ENCODE measurements at places on chromosomes 6 and 20. TPM values are rescaled to one million over a fixed set of nuclear protein-coding genes. Genes with fewer than 3 reads are reported as not detected.

Gene HSPA1A
- 111 TPM for total RNA-seq

Gene HTR1E
- not detected for total RNA-seq

Gene LINC00237
- total RNA-seq = not detected

Gene TOX2
- 4.4 TPM for total RNA-seq

Gene PNPLA1
- total RNA-seq = not detected

Gene RAD21L1
- not detected for total RNA-seq

Gene RCAN2
- total RNA-seq = 5.6 TPM

Gene LKAAEAR1
- total RNA-seq = not detected

Gene CYB5R4
- total RNA-seq = 4.3 TPM

Gene HLA-DQB1
- not detected for total RNA-seq

Gene POPDC3
- 6.7 TPM for total RNA-seq

Gene RIPPLY2
- not detected for total RNA-seq

Gene PLA2G7
- under 0.01 TPM for total RNA-seq

Gene MAK
- not detected for total RNA-seq

Gene GMPR
- 7.2 TPM for total RNA-seq

Gene GNMT
- total RNA-seq = not detected

Gene PRSS16
- not detected for total RNA-seq

Gene POM121L2
- total RNA-seq = not detected

Gene DNMT3B
- 1.5 TPM for total RNA-seq

Gene MEI4
- total RNA-seq = not detected

Gene DEFB132
- not detected for total RNA-seq

Gene GSTA3
- total RNA-seq = not detected

Gene FHL5
- not detected for total RNA-seq

Gene EYS
- total RNA-seq = not detected

Gene ZFAND3
- total RNA-seq = 40.8 TPM

Gene SCUBE3
- under 0.01 TPM for total RNA-seq

Gene DLK2
- under 0.01 TPM for total RNA-seq

Gene EEF1A2
- total RNA-seq = 1.7 TPM

Gene CRIP3
- 0.26 TPM for total RNA-seq

Gene MC3R
- not detected for total RNA-seq

Gene ANGPT4
- under 0.01 TPM for total RNA-seq

Gene ULBP1
- total RNA-seq = 0.26 TPM

Gene DNAH8
- total RNA-seq = under 0.01 TPM

Gene GJA10
- total RNA-seq = not detected

Gene CCM2L
- not detected for total RNA-seq

Gene SEMG1
- not detected for total RNA-seq

Gene MTG2
- total RNA-seq = 20.5 TPM

Gene HINT3
- 28.8 TPM for total RNA-seq

Gene MYL9
- total RNA-seq = 25.4 TPM

Gene BEND6
- 12.6 TPM for total RNA-seq

Gene CST5
- not detected for total RNA-seq

Gene TNFRSF6B
- 6.7 TPM for total RNA-seq

Gene SIRPB2
- total RNA-seq = not detected

Gene SRMS
- total RNA-seq = not detected

Gene VPS16
- total RNA-seq = 46.1 TPM

Gene BPIFB1
- not detected for total RNA-seq

Gene RAB32
- 114 TPM for total RNA-seq

Gene CAP2
- total RNA-seq = 8.6 TPM

Gene CPNE5
- total RNA-seq = 0.26 TPM

Gene DEF6
- 0.51 TPM for total RNA-seq

Gene PTCRA
- total RNA-seq = not detected

Gene CSNK2A1
- total RNA-seq = 89.4 TPM

Gene LAMP5
- total RNA-seq = 2.6 TPM

Gene CLVS2
- total RNA-seq = not detected

Gene VSTM2L
- total RNA-seq = 1.5 TPM

Gene XKR7
- not detected for total RNA-seq

Gene CDH26
- total RNA-seq = 0.50 TPM

Gene CRYBG1
- total RNA-seq = 2.1 TPM

Gene OR2J3
- total RNA-seq = not detected

Measured in fibroblast of lung (primary cell).